ENCODE measurements at places on chromosomes 6 and 20.

DNA sequence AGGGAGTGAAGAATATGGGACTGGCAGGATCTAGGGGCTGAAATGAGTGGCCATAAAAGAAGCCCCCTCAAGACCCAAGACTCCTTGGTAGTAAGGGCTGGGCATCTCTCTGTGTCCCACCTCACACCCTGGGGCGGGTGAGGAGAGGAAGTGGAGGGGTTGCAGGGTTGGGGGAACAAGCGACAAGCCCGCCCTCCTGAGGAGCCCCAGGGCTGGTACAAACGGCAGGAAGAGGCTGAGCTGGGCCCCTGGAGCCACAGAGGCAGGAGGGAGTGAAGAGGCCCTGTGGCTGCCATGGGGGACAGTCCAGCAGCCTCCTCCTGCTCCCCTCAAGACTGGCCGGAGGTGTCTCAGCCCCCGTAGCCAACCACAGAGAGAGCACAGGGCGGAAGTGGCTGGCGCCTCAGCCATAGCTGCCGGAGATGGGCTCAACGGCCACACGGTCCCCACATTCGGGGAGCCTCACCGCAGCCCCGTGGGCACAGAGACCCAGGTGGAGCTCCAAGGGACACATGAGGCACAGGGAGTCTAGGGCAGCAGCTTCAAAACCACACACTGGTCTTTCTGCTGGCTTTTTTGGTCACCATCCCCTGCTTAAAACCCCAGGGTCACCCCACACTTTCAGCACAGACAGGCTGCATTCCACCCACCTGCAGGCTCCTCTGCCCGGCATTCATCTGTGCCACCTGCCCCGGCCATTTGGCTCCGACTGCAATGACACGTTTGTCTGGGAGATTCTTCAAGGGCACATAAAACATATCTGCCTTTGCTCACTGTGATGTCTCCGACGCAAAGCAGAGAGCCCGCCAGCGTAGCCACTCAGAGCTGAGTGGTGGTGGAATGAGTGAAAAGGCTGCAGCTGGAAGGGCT is 524 bp downstream of the C20orf203 start:
- peak; percentile 36 for DNase-seq

DNA sequence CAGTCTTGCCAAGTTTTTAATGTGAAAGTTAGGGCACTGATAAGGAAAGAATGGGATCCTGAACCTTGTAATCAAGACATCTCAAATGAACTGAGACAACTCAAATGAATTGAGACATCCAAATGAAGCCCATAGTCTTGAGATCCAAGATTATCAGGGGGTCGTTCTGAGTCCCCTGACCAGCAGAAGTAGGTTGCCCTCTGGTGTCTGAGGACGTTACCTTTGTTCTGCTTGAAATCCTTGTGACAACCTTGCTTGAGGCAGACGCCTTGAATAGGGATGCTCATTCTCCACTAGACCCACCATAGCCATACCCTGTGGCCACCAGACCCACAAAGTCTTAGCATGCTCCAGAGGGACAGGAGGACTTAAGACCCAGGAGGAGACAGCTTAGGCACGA is 37.7 kb downstream of the ZBTB9 start:
- DNase-seq: no peak

GRCh38 chr20:50870561-50871161 is 60.6 kb downstream of the ADNP start:
- no peak for DNase-seq

GRCh38 chr6:112269114-112269513 is 14.7 kb upstream of the LAMA4 start:
- no peak for DNase-seq

DNA sequence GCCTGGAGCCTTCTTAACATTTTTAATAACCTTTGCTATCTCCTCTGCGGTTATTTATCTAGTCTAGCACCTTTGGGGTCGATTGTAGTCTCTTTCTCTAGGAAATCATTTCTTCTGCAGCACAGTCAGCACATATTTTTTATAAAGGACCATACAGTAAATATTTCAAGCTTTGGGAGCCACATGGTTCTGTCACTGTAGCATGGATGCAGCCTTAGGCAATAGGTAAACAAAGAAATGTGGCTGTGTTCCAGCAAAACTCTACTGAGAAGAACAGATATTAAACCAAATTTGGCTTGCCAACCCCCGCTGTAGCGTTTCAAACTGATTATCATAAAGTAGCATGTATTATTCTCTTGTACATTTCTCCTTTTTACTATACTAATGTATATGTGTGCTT is 95.7 kb downstream of the SLC23A2 start:
- DNase-seq: no peak

- DNase-seq: no peak
Observed at GRCh38 chr6:156337801-156338200, 439.4 kb upstream of the ARID1B start.

GRCh38 chr6:109872968-109873545 is 105.1 kb upstream of the GPR6 start:
- DNase-seq: no peak

DNA sequence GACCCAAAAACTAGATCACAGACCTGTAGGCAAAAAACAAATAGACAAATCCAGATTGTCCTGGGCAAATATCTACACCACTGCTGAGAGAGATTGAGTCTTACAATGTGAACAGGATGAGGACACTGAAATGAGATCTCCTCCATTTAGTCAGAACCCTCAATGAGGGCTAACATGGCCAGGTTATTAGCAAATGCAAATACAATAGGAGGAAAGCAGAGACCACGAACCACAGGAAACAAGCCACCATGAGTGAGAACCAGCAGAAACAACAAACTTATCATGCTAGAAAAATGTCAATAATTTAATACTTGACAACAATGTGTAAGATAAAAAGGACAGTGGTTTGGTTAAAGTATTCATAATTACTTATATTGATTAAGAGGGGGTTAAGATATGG is 162.8 kb downstream of the SYNE1 start:
- no peak for DNase-seq

DNA sequence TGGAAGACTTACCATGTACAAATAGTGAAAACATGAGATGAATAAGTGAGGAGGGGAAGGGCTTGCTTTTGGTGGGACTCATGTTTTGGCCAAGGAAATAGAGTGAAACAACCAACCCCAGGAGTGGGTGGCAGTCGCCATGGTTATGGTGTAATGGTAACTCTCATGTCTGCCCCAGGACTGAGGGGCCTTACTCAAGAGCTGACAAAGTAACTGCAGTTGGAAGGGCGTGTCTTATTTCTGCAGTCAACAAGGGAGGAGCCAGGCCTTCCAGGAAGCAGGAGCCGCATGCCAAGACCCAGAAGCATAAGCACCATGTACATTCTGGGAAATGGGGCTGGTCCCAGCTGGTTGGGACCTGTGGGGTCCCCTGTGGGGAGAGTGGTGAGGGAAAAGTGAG is 108.5 kb downstream of the UNC5CL start:
- DNase-seq: no peak

DNA sequence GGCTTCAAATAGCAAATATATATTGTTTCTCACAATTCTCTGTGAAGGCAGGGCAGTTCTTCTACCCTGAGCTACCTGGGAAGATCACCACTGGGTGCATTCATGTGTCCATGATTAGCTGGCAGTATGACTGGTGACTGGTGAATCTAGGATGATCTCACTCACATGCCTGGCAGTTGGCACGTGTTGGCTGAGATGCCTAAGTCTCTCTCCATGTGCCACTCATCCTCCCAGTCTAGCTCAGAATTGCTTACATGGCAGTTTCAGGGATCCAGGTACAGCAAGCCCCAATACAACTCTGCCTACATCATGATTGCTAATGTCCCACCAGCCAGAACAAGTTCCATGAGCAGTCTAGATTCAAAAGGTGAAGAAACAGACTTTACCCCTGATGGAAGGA is 346.8 kb upstream of the CNR1 start:
- no peak for DNase-seq

DNA sequence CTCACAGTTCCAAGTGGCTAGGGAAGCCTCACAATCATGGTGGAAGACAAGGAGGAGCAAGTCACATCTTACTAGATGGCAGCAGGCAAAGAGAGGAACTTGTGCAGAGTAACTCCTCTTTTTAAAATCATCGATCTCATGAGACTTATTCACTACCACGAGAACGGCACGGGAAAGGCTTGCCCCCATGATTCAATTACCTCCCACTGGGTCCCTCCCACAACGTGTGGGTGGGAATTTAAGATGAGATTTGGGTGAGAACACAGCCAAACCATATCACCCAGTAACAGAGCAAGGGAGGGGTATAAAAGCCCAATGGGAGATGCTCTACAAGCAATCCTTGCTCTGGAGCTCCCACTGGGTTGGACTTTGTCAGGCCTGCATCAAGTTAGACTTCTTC is 80.4 kb downstream of the JPH2 start:
- DNase-seq: no peak
